ENCODE measurements at places on chromosomes 2 and 18.

- DNase-seq, result no peak
These were observed 17.9 kb downstream of the PLEKHA3 start for GRCh38 chr2:178498137-178498536.

DNA sequence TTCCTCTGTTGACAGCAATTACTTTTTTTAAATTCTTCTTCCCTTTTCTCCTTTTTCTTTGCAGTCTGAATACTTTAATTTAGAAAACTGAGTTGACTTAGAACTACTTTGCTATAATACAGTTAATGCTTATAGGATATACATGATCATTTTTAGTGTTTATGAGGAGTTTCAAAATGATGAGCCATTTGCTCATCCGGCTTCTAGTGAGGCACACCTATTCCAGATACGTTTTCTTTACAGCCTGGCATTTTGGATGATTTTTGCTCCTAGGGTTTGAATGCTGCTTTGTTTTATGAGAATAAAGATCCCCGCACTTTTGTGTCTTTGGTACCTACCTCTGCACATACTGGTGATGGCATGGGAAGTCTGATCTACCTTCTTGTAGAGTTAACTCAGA is 52.8 kb downstream of the EIF5B start:
- no peak for DNase-seq

DNA sequence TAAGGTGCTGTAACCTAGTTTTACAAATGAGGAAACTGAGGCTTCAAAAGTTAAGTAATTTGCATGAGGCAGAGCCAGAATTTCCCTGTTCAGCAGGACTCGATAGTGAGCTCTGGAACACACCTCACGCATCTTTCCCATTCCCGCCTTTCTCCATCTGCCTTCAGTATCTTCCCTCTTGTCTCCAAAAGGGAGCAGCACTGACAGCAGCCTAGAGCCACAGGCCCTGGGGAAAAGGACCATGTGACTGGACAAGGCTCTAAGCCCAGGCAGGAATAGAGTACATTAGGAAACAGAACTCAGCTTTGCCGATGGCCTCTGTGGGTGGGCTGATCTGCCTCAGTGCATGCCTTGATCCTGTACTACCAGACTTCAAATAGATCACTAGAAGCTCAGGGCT is 21.5 kb downstream of the GPR155 start:
- no peak for DNase-seq

GRCh38 chr2:171420728-171421563 is 12.8 kb downstream of the METTL8 start:
- no peak for DNase-seq

DNA sequence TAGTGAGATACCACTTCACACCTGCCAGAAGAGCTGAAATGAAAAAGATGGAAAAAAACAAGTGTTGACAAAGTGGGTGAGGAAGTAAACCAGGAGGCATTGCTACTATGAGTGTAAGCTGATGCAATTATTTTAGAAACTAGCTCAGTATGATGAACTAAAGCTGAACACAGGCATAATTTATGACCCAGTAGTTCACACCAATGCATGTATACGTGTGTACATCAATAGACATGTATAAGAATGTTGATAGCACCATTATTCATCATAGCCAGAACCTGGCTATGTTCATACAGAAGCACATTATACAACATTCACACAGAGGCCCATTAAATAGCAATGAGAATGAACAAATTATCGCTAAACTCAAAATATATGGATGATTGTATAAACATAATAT is 83.1 kb upstream of the SPOPL start:
- DNase-seq, result no peak

- no peak for DNase-seq
These were observed 10.3 kb downstream of the MBD5 start for GRCh38 chr2:148031152-148031551.

GRCh38 chr2:241072151-241072550 is 29.9 kb downstream of the MTERF4 start:
- no peak for DNase-seq

- no peak for DNase-seq
These were observed 20.9 kb downstream of the GKN2 start for GRCh38 chr2:68931799-68932198.

- DNase-seq, result peak; percentile 57
These were observed 42.7 kb downstream of the ACSL3 start for GRCh38 chr2:222903234-222904220.

- no peak for DNase-seq
These were observed 149.9 kb upstream of the TTC39C start for GRCh38 chr18:23864624-23865023.

- no peak for DNase-seq
These were observed 259.8 kb upstream of the CXCR4 start for GRCh38 chr2:136377423-136378382.

DNA sequence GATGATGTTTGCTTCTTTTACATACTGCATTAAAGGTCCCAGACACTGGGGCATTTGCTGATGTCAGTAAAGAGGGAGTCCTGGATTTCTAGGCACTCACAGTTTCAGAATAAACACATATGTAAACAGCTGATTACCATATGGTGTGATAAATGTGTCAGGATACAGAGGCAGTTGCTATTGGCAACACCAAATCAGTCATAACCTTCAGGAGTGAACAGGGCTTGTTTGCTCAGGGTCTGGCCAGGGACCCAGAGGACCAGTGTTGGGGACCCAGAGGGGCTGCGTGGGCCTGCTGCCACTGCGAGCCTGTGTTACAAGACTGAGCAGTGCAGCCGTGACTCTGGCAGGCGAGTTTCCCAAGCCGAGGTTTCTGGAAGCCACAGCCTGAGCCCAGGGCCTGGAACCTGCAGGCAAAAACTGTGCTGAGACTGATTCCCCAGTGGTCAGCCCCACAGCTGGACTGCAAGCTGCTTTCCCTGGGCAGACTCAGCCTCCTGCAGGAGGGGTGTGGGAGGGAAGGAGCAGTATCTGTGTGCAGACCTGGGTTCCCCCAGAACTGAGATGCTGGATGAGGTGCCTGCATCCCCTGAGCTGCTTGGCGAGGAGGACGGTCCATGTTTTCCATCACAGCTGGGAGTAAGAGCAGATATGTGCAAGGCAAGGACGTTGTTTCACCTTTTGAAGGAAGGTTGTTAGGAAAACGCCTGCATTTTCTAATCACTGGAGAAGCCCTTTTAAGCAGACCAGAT is 23.6 kb downstream of the ASAP2 start:
- no peak for DNase-seq

DNA sequence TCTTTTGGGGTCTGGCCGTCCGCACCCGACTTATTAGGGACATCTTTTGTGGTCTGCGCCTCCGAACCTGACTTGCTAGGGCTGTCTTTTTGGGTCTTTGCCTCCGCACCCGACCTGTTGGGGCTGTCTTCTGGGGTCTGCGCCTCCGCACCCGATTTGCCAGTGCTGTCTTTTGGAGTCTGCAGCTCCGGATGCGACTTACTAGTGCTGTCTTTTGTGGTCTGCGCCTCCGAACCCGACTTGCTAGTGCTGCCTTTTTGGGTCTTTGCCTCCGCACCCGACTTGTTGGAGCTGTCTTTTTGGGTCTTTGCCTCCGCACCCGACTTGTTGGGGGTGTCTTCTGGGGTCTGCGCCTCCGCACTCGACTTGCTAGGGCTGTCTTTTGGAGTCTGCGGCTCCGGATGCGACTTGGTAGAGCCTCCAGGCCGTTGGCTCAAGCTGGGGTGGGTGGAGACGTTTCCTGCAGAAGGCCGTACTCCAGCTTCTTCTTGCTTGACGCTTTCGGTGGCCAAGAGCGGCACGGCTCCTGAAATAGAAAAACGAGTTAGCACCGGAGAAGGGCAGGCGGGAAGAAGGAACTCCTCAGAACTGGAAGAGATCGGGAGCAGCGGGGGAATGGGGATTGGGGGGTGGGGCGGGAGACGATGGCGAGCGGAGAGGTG is 498 bp downstream of the TGOLN2 start:
- no peak for DNase-seq

DNA sequence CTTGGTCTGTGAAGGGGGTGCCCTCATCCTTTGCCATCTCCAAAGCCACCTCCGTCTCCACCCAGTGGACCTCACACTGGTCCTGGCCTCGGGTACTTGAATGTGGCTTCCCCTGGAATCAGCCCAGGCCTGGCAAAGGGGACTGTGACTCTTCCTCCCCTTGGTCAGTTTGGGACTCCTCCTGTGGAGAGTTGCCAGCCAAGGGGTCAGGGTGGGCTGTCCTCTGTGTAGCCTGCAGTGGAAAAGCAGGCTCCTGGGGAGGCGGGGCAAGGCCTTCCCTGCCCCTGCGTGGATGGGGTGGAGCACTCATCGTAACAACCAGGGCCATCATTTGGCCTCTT is 59.8 kb downstream of the INHBB start:
- DNase-seq, result no peak

GRCh38 chr2:151619337-151619989 is 114.8 kb downstream of the NEB start:
- no peak for DNase-seq

DNA sequence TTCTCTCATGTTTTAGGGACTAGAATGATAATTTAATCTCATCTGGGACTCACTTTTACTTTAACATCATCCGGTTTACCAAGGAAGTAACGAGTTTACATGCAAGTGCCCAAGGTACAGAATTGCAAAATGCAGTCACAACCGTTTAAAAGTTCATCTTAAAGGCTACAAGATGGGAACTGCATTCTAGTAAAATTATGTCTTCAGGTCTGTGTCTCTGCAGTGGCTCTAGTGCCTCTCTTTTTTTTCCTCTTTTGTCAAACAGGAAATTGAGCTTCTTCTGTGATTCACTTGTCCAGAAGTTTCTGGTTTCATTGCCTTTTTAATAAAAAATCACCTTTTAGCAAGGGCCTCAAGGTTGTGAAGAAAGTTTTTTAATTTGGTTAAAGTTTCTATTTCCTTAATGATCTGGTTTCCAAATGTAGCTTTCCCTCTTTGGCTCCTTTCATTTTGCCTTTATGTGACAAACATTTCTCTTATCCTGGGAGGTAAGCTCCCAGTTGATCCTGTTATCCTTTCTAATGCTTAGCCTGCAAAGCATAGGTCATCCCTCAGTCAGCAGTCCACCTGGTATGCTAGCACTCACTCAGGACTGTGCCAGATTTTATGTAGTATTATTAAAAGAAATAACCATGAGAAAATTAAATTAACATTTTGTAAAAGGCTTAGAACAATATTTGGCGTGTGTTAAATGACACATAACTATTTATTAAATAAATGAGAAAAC is 2.4 kb downstream of the GLS start:
- DNase-seq, result no peak

DNA sequence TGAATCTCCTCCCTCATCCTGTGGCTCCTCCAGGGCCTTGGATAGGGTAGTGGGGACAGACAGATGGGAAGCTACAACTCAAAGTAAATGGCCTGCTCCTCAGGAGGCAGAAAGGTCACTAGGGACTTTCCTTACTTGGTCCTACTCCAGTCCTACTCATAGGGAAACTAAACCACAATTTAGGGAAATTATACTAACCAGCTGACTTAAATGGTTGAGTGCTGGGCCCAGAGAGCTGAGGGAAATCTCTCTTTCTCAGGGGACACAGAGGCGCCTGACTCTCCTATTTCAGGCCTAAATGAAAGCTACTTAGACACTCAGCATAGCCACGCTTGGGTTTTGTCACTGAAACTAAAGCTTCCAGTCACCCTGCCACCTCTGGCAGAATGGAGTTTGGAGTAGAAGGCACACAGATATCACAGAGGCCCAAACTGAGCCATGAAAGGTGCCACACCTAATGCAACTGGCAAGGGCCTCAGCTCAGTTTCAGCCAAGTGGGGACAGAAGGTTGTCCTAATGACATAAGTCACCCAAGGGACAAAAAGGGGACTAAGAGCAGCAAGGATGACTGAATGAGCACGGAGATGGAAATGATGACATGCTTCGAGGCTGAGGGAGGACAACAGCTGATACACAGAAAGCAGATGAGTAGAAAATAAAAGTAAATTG is 24.0 kb downstream of the CERKL start:
- DNase-seq, result peak; percentile 63

DNA sequence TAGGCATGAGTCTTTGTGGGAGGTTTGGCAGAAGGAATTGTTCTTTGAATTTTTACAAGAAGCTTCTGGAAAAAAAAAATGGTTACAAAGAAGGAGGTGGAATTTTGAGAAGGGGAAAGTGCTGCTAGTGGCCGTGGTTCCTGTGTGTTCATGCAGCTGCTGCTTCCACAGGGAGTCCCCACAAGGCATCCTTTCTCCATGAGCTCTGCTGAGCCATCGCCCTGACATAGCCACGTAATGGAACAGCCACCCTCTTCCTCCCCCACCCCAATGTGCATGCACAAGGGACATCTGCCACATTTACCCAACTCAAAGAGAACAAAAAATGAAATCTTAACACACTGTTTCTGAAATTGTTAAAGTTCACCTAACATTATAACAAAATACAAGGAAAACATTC is 529.7 kb downstream of the SATB2 start:
- DNase-seq, result no peak
